CD4-positive, alpha-beta memory T cell (primary cell): ENCODE measurements at places on chromosomes 1 and 21.

- no peak for DNase-seq
Observed at GRCh38 chr1:85223334-85223733, 22.5 kb upstream of the SYDE2 start.

DNA sequence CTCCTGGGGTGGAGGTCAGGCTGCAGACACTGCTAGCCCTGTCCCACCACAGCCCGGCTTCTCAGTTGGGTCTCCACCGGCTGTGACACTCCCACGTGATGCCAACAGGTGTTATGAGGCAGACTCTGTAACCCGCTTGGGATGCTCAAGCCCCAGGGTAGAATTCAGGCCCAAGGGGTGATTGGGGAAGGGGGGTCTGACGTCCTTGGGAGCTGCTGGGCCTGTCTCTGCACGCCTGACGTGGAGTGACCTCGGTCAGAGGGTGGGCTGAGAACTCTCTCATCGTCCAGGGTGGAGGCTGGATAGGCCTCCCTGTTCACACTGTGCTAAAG is 7.7 kb upstream of the HES5 start:
- DNase-seq = no peak

DNA sequence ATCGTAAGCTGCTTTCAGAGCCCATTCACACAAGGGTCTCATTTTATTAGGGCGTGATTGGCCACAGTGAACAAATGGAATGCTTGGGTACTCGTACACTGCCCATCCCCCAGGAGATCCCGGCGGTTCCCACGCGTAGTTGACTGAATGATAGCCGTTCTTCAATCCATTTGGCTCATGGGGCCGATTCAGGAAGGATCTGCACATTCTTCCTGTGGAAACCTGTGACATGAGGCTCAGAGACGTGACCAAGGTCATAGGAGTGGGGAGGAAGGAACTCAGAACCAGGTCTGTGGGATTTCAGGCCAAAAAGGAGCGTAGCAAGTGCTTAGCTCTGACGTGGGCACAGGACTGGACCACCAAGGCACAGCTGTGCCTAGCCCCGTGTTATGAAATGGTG is 11.7 kb downstream of the ABCG1 start:
- DNase-seq = no peak

DNA sequence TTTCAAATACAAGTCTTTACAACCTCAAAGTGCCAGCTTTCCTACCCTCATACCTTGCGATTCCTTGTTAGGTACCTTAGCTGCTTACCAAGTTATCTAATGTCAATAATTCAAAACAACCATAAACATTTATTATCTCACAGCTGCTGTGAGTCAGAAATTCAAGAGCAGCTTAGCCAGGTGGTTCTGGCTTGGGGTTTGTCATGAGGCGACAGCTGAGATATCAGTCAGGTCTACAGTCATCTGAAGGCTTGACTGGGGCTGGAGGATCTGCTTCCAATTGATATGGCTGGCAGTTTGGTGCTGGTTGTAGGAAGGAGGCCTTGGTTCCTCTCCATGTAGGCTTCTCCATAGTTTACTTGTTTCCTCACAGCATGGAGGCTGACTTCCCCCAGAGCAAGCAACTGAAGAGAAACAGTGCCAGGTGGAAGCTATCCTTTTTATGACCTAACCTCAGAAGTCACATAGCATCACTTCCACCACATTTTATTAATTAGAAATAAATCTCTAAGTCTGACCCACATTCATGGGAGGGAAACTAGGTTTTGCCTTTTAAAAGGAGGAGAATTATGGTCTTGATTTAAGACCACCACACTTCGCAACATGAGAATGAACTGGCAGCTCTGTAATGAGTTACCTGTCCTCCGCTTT is 103.3 kb upstream of the FGGY start:
- no peak for DNase-seq

DNA sequence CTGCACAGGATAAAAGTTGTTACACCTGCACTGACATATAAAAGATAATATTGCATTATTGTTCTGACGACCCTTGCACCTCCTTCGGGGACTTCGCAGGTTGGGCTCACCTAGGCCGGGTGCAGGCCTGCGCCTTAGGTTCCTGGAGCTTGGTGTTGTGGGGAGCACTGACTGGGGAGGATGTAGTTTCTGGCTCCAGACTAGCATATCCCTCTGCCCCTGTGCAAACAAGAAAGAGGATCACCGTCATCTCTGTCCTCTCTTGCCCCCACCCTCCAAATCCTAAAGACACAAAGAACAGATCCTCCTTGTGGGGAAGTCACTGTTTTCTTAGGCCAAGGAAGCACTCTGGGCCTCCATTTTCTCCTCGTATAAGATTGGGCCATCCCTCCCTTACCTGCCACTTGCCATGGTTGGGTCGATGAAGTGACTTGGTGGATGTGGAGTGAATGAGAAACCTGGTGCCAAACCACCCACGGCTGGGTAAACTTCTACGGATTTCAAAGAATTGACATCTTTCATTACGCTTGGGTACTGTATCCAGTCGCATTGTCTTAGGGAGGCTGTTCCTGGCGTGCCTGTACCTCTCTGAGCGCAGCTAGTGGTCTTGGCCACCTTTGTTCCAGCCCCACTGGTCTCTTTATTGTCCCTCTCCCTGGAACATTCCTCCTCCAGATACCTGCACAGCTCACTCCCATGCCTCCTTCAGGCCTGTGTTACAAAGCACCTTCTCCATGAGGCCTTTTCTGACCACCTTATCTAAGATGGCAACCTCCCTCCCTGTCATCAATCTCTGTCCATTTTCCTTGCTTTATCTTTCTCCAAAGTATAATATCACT is 34.4 kb upstream of the PKP1 start:
- DNase-seq = no peak

DNA sequence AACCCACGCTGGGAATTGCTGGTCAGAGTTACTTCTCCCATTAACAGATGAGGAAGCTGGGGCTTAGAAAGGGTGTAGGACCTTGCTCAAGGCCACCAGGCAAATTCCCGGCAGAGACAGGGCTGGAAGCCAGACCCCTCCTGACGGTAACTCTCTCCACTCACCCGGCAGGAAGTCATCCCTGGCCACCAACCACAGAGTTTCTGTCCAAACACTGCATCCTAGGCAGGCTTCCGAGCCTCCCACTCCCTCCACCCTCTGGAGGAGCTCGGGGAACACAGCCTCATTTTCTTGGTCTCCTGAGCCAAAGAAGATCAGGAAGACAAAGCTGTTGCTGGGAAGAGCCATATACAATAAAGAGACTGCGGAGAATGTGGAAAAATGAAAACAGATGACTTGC is 25.0 kb upstream of the ZNF436 start:
- DNase-seq = no peak

DNA sequence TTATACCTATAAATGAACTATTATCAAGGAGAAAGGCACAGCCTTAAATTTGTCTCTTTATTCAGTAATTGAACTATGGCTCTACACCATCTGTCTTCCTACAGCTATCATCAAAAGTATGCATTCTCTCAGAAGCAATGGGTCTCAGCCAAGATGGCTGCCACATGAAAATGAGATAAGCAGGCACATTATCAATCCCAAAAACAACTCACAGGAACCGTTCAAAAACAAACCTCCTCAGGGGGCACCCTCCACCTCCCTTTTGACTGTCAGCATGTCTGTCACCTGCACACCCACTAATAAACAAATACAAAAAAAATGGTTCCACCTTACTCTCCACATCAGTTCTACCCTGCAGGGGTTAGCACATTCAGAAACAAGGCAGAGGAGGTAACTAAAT is 23.6 kb downstream of the KIAA0319L start:
- no peak for DNase-seq

DNA sequence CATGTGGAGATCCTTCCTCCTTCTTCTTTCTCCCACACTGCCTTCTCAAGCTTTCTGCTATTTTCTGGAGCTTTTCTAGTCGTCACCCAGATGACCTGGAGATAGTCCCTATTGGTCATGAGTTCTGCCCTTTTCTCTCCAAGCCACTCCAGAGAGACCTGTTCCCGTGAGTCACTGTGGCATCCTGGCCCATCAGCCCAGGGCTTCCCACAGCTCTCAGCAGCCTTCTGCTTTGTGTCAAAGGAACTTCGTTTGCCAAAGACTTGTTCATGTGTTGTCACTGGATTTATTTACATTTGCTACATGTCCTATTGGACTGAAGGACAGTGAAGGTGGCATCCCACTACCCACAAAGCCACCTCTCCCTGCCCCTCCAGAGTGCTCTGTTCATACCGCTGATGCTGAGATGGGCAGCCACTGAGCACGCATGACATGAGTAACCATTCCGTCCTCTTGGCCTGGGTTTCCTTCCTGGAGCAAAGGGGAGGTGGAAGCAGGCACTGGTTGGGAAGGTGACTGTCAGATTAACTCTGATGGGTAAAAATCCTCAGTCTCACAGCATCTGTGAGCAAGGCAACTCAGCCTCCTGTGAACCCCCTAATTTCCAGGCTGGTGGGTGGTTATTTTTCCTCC is 119.2 kb downstream of the EDEM3 start:
- DNase-seq = no peak

DNA sequence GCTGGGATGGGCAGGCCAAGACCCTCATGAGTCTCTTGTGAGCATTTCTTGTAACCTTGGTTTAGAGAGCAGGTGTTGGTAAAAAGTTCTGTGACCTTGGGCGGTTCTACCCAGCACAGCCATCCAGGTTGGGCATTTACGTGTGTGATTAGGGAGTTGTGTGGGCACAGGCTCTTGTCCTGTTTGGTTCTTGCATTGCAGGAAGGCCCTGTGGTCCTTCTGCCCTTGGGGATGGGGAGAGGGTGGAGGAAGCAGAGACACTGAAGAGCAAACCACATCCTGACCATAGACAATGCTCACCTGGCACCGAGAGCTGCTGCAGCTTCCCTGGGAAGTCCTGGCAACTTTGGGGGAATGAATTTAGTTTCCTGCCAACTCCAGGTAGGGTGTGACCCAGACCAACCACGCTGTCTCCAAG is 25.6 kb downstream of the RNF187 start:
- no peak for DNase-seq

- no peak for DNase-seq
Observed at GRCh38 chr1:232711996-232712395, 82.1 kb upstream of the SIPA1L2 start.
